ENCODE measurements at places on chromosomes 7 and 10.

- DNase-seq = no peak
These were observed 1.6 kb downstream of the TAC1 start for GRCh38 chr7:97733276-97734161.

DNA sequence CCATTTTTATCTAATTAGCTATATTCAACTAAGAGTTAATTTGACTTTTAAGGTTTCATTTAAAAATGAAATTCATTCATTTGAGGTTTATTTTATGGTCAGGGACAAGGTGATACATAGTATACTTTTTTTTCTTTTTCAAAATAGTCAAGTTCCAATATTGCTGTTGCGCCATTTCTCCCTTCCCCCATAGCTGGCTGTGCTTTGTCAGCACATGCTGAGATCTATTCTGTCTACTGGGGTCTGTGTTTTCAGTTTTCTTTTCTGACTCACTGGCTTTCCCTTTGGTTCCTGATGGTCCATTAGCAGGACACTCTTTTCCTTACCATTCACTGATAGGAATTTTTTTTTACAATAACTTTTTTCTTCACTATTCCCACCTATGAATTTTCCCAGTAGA, 336.4 kb upstream of the TMEM229A start:
- no peak for DNase-seq

DNA sequence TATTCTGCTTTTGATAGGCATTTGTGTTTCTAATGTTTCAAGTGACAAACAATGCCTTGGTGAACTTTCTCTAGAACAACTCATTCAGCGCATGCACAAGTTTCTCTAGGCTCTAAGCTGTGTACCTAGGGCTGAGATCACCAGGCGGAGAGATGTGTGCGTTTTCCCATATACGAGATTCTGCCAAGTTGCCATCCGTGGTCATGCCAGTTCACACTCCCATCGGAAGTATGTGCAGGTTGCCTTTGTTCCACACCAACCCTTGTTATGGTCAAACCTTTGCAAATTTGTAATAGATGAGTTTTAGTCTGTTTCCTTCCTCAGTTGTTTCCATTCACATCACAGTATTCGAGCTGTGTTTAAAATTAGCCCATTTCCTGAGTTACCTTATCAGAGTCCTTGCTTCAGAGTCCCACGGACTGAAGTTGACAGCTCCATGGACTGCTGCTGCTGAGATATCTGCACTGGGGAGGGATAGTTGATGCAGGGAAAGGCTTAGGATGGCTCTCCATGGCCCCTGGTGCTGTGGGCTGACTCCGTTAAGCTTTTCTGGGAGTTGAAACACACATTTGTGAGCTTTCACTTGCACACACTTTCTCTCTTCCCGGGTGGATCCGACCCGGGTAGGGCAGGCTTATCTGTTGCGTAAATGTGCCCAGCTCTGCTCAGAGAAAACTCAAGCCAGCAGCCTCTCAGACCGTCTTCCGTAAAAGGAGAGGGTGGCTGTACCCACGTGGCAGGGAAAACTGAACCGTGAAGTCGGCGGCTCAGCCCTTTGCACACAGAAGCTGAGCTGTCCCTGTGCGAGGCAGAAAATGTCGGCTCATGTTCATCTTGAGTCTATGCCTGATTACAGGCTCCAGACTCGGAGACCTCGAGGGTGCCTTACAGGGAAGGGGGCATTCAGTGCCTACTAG, 49.4 kb downstream of the HK1 start:
- no peak for DNase-seq

DNA sequence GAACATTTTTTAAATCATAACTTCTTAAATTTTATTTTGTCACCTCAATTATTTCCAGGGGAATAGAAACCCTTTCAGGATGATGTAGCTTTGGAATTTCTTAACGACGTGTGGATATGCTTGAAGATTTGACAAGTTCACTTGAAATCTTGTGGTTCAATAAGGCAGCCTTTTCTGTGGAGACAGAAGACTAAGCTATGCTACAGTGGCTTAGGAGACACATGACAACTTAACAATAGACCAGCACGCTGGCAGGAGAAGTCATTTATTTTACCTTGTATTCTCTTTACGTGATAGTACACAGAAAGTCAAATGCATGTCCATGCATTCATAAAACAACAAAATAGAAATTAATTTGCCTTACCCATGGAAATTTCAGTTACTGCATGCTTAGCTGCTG, 181.6 kb downstream of the GRM3 start:
- DNase-seq = no peak

- no peak for DNase-seq
These were observed 120.2 kb upstream of the SP8 start for GRCh38 chr7:20906801-20907453.

GRCh38 chr7:136966825-136967224, 98.4 kb downstream of the CHRM2 start:
- DNase-seq = no peak

GRCh38 chr7:15778191-15778590, 91.7 kb upstream of the MEOX2 start:
- no peak for DNase-seq

GRCh38 chr7:132290021-132290420, 286.2 kb downstream of the PLXNA4 start:
- no peak for DNase-seq

- DNase-seq = no peak
These were observed 1690.6 kb upstream of the LRRTM3 start for GRCh38 chr10:65235266-65235665.

DNA sequence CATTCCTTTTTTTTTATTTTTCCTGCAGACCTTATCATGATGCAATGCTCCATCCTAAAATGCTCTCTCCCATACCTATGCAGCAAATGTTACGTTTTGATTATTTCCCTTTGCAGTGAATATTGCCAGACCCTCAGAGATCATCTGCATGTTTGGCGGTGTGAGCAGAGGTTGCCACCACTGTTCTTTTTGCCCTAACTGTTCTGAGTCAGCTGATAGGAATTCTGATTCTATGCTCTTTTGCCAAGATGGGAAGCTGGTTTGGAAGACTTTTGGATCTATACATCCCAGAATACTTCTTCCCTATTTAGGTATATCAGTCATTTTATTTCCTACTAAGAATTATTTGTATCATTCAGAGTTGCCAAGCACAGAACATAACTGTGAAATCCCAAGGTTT, 130.5 kb downstream of the KLF6 start:
- DNase-seq = no peak

DNA sequence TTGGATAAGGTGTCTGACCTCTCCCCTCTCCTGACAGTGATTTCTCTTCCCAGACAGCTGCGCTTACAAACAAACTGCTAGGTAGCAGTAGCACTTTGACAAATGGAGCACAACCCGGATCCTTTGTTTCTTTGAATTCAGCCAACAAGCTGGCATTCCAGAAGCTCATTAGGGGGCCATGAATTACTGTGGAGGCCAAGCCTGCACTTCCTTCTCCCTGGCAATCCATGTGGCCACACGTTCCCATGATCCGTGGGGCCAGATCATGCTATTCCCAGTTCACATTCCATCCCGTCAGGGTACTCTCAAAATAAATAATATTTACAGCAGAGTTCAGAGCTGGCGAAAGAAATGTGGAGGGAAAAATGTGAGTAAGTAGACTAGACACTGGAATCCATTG, 172.4 kb downstream of the PRPF18 start:
- no peak for DNase-seq

GRCh38 chr7:99987846-99988245, 12.0 kb upstream of the AZGP1 start:
- DNase-seq = no peak

GRCh38 chr10:77927402-77928246, 1.1 kb upstream of the DLG5 start:
- no peak for DNase-seq

DNA sequence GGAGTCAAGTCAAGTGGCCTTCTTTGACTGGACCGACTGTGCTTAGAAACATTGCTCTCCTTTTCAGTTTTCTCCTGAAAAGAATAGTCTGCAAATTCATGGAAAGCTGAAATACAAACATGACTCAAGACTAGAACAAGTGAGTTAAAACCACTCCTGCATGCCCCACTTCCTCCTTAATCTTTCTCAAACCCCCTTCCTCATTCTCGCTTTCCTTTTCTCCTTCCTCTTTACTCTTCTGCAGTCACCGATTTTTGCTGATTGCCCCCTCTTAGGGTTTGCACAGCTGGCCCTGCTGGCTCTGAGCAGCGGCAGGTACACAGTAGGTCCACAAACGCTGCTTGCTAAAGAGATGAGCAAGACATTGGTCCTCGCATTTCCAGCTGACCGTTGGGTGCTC, 34.8 kb upstream of the MKI67 start:
- DNase-seq = no peak

- no peak for DNase-seq
These were observed 39.3 kb downstream of the SEC23IP start for GRCh38 chr10:119931871-119932270.

DNA sequence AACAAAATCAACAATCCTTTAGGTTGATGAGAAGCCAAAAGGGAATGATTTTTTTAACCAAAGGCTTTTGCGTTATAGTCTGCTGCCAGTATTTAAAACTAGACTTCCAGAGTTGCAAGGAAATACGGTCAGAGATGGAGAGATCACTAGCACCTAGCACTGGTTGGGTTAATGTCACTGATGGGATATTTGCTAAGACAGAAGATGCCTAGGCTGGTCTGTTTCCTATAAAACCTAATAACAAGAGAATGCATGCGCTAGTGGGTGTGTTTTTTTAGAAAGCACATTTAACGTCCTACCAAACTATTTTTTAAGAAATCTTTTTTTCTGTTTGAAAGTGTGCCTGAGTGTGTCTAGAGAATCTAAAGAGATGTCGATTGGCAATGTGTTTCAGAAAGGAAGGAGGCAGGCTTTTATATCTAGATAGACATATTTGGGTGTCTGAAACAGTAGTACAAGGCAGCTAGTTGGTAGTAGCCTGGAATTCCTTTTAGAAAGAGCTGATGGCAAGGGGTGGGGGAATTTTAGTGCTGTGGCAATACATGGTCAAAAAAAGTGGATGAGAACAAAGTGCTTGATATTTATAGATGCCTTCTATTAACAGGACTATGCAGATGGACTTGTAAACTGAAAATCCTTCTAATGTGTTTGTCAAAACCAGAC, 863 bp downstream of the CALD1 start:
- DNase-seq = no peak

GRCh38 chr7:93016681-93017381, 100.9 kb downstream of the SAMD9 start:
- no peak for DNase-seq

GRCh38 chr7:17548014-17548653, 249.7 kb downstream of the AHR start:
- DNase-seq = no peak

GRCh38 chr10:30059209-30060107, at the start of gene JCAD:
Gene JCAD, minus strand, starts transcription at chr10:30059586. Its CDS starts 11,774 bp downstream, at chr10:30047812.
- DNase-seq = no peak

DNA sequence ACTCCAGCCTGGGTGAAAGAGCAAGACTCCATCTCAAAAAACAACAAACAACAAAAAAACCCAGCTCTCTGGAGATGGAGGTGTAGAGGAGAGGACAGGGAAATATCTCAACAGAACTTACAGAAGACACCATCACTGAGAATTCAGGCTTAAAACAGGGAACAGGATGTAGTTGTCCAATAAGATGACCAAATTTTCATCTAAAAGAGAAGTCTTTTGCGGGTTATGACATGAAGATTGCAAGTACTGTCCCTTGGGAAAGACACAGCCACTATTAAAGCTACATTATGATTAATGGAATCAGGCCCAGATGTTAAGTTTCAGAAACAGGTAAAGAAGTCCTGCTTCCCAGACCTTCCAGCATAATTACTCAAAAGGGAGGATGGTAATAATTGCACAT, 235.2 kb upstream of the NRP1 start:
- no peak for DNase-seq

- no peak for DNase-seq
These were observed 2.0 kb downstream of the PIP4K2A start for GRCh38 chr10:22712211-22712955.

DNA sequence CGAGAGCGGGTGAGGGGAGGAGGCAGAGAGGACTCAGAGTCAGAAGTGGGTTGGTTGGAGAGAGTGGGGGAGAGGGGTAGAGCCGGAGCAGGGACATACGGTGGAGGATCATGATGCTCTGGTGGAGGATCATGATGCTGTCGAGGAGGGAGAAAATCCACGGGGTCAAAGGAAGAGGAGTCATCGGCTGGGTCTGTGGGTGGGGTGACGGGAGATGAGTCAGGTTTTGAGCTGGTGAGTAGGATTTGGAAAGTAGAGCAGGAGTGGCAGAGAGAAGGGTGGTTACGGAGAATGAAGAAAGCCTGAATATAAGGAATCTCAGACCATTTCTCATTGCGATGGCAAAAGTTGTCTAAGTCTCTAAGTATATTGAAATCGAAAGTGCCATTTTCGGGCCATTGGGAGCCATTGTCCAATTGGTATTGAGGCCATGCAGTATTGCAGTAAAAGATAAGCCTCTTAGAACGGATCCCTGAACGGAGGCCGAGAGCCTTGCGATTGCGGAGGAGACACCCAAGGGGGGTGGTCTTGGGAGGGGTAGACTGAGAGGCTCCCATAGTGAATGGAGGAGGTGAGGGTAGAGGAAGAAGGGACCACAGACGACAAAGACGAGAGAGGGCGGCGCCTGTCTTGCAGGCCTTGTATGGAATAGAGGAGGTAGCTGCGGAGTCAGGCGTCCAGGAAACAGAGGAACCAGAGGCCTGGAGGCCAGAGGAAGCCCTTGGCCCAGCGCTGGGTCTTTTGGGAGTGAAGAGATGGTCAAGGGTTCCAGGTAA, 23.8 kb downstream of the SCIN start:
- no peak for DNase-seq

GRCh38 chr7:13851736-13852135, 137.7 kb downstream of the ETV1 start:
- DNase-seq = no peak

GRCh38 chr10:116281775-116282174, 8.8 kb upstream of the GFRA1 start:
- no peak for DNase-seq

- no peak for DNase-seq
These were observed 591.4 kb downstream of the SORCS1 start for GRCh38 chr10:106573106-106573505.

- DNase-seq = no peak
These were observed 108.5 kb downstream of the PTPRN2 start for GRCh38 chr7:158479021-158479663.

GRCh38 chr10:113131613-113132261, 181.7 kb downstream of the TCF7L2 start:
- no peak for DNase-seq

DNA sequence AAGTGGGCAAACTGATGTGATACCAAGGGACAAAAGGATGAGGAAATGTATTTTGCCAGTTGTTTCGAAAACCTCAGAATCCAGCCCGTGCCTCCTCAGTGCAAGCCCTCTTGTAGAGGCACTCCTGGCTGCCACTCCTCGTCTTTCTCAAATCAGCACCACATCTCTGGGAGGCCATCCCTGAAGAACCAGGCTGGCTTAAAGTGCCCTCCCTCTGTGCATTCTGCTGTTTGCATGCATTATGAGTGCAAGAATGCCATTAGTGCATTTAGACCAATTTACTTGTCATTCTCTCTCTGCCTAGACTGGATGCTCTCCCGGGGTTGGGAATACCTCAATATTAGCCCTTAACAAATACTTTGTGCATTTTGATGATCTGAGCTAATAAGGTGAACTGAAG, 19.9 kb upstream of the FAM180A start:
- no peak for DNase-seq

DNA sequence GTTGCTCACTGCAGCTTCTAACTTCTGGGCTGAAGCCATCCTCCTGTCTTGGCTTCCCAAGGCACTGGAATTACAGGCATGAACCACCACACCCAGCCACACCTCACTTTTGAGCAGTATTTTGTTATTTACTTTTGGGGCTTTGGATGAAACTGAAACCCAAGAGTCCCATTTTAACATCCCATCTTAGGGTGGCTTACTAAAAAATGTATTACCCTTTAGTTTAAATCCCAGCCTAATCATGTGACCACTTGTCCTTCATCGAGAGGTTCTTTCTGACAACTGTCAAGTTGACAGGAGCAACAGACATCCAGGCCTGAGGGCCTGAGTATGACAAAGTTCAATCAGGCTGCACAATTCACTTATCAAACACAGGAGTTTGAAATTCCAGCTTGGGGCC, 33.6 kb downstream of the C10orf67 start:
- no peak for DNase-seq

Measured in Jurkat, Clone E6-1 (cell line).